ENCODE measurements at places on chromosomes 4 and X.

- no peak for DNase-seq
Measured at GRCh38 chr4:181006499-181007260, 1236.5 kb upstream of the TENM3 start.

DNA sequence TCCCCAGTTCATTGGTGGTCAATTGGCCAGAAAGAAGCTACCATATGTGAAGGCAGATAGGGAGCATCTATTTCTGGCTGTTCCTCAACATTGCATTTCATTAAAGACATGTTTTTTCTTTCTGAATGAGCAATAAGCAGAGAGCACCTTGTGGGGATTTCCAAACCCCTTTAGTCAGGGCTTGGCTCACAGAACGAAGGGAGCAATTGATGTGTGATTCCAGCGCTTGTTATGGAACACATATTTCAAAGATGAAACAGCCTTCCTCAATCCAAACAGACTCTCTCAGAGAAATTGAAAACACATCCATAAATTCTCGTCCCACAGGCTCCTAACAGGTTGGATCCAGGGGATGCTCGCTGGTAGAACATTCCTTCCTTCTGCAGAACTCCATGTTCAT lies 84.1 kb downstream of the CLCN4 start:
- DNase-seq, result no peak

DNA sequence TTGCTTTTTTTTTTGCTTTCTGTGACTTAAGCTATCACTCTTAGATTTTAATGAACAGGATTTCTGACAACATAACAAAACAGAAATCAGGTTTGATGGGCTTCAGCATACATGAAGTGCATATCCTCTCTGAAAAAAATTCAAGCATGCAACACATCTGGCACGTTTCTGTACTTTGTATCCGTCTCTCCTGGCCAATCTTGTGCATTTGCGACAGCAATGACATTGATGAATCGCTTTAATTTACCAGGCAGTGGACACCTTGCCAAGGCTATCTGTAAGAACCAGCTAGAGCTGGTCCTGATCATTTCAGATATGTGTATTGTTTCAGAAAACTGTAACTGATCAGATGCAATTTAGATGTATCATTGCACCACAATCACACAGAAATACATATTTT lies 93.3 kb downstream of the CCSER1 start:
- no peak for DNase-seq

DNA sequence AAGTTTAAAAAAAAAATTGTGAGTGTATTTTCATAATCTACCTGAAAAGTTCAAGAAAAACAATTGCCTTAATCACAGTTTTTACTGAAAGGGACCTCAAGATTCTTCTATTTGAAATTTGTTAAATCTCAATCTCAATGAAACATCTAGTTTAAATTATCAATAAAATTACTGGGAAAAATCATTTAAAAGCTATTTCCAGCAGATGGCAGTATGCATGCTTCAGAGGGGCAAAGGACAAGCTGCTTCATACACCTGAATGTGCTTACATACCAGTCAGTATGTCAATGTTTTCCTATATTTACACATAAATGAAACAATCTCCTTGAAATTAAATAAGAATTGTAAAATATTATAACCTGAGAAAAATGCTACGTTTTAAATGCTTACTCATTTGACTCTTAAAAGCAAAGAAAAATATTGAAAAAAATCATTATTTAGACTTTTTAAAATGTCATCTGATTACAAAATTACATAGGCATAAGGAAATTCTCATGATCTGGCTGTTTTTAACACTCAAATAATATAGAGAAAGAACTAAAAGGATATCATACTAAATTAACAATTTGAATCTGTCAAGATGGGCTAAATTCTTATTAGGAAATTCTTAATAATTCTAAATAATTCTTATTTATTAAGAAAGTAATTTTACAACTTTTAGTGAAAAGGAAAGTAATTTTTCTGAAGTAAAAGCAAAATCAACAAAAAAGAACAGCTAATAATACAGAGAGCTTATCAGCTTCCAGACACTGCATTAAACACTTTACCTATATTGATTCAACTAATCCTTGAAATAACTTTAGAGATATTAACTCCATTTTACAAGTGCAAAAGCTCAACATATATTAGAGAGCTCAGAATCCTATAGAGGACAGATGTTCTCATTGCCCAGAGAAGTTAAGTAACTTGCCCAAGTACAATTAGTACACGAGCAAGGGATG lies 242.1 kb downstream of the ADAMTS3 start:
- DNase-seq, result no peak

DNA sequence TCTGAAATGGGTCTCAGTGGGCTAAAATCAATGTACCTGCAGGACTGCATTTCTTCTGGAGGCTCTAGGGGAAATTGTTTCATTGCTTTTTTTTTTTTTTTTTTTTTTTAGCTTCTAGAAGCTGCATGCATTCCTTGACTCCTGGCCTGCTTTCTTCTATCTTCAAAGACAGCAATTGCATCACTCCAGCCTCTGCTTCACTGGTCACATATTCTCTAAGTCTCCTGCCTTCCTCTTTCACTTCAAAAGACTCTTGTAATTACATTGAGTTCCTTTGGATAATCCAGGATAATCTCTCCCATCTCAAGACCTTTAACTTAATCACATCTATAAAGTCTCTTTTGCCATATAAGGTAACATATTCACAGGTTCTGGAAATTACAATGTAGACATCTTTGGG lies 11.3 kb upstream of the PCYT1B start:
- no peak for DNase-seq

GRCh38 chr4:71882113-71882841 lies 98.4 kb upstream of the GC start:
- DNase-seq, result no peak

DNA sequence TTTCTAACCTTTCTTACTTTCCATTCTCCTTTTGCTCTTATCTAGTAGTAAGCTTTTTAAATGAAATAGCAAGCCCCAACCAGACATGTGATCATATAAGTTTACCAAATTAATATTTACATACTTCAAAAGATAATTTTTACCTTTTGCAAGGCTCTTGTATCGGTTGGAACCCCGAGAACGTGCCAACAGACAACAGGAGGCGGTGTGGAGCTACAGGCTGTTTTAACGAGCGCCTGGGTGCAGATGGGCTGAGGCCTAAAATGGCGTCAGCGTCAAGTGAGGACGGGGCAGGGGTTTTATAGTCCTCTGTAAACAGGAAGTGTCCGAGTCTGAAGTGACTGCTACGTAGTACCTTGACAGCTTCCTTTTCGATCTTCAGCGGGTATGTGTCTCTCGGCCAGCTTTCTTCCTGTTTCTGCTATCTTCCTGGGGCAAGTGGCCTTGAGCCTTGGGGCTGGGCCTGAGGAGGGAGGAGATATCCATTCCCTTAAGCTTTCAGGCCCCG lies 342.7 kb downstream of the GALNTL6 start:
- DNase-seq, result no peak

DNA sequence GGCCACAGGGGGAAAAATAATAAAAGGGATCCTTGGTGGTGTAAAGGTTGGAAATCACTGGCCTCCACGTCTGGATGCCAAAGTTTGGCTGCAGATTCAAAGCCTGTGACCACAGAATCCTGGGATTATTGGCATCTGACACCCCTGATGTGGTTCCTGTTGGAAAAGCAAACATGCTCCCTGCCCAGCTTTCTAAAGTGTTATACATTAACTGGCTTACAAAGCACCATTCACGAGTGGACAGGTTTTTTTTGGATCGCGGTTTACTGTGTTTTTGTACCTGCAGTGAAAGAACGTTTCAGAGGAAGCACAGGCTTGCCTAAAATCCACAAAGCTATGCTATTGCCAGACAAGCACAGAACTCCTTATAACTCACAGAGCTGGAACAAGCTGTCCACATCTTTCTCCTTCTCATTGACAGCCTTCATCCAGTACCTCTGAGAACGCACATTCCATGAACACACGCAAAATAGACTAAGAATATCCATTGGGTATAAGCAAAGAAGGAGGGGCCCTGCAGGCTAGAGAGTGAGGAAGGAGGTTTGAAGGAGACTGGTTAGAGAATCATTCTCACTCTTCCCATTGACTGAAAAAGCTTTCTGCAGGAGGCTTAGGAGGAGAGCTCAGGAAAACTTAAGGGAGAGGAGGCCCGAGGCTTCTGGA lies 14.5 kb upstream of the CAPN6 start:
- DNase-seq, result no peak

- DNase-seq, result no peak
Measured at GRCh38 chr4:70688795-70689231, 481 bp downstream of the UTP3 start.

- DNase-seq, result no peak
Measured at GRCh38 chr4:186623546-186623945, 68.2 kb upstream of the MTNR1A start.

GRCh38 chr4:138677212-138677611 lies 338.4 kb upstream of the NOCT start:
- DNase-seq, result no peak

- DNase-seq, result no peak
Measured at GRCh38 chrX:119757979-119758730, at the start of gene SOWAHD. TSS of gene SOWAHD (plus strand) at chrX:119758588. CDS start at chrX:119758668, 80 bp downstream.

GRCh38 chr4:40140196-40140595 lies 56.6 kb upstream of the RHOH start:
- no peak for DNase-seq

Measured in GM12892 (cell line).